ENCODE measurements at places on chromosomes 1 and 21. TPM values are rescaled to one million over a fixed set of nuclear protein-coding genes. Genes with fewer than 3 reads are reported as not detected.

SPRR5 gene
- polyA plus RNA-seq = not detected

BNIPL gene
- 5.0 TPM for polyA plus RNA-seq

TNFRSF4 gene
- 0.80 TPM for polyA plus RNA-seq

SLAMF1 gene
- 0.75 TPM for polyA plus RNA-seq

IL19 gene
- polyA plus RNA-seq = 0.37 TPM

FCRL5 gene
- polyA plus RNA-seq = 3.9 TPM

All from testis (tissue), 5 donors.